ENCODE measurements at places on chromosomes 2 and 18.

GRCh38 chr2:128394007-128394730 lies 75.5 kb upstream of the HS6ST1 start:
- no peak for DNase-seq

GRCh38 chr2:62415019-62415431 lies 91.0 kb downstream of the TMEM17 start:
- DNase-seq = no peak

DNA sequence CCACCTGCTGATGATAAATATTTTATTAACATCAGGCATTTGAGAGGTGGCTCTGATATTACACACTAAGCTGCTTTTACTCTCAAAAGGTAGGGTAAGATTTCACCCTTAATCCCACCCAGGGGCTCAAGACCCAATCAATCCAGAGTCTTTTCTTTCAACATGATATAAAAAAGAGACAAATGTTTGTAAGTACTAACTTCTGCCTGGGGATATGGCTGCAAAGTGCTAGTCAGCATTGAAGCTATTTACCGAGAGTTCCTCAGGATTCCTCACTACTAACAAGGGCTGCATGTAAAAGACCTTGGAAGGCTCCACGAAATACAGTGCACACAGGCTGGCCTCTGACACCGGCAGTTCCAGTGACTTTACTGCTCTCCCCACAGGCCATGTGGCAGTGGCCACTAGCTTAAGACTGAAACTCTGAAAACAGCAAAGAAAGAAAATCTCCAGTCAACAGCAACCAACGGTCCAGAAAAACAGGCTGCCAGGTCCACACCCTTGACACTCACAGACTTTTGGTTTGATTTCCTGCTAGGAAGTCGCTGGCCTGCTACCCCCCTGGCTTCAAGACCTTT lies 11.2 kb downstream of the MREG start:
- no peak for DNase-seq

DNA sequence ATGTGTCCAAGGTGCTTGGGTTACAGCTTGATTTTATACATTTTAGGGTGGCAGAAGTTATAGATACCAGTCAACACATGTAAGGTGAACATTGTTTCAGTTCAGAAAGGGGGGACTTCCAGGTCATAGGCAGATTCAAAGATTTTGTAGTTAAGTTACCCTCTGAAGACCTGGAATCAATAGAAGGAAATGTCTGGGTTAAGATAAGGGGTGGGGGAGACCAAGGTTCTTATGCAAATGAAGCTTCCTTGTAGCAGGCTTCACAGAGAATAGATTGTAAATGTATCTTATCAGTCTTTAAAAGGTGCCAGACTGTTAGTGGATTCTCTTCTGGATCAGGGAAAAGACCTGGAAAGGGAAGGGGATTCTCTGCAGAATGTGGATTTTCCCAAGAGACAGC lies 42.4 kb downstream of the BMPR2 start:
- DNase-seq = no peak

GRCh38 chr2:8414946-8415879 lies 266.6 kb upstream of the ID2 start:
- DNase-seq = no peak

GRCh38 chr18:69267895-69268294 lies 132.8 kb upstream of the DOK6 start:
- DNase-seq = no peak

- DNase-seq = no peak
These were observed 223.3 kb upstream of the STON1 start for GRCh38 chr2:48306409-48307284.

DNA sequence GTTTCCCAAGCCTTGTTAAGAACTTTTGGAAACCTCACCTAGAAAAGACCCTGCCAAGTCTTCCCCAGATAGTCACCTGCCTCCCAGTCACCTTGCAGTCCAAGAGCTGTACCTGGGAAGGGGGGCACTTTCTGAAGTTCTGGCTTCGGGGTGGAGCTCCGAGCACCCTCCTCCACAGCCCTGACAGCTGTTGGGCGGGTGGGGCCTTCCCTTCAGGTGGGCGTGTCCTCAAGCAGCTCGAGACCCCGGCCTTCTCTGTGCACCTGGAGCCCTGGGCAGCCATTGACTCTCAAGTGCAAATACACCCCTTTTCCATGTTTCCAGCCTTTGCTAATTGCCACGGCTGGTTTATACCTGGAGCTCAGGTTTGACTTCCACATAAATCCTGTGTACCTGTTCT lies 37.0 kb upstream of the IGFBP5 start:
- DNase-seq = no peak

- DNase-seq = no peak
These were observed 96.3 kb upstream of the DNMT3A start for GRCh38 chr2:25437881-25438662.

DNA sequence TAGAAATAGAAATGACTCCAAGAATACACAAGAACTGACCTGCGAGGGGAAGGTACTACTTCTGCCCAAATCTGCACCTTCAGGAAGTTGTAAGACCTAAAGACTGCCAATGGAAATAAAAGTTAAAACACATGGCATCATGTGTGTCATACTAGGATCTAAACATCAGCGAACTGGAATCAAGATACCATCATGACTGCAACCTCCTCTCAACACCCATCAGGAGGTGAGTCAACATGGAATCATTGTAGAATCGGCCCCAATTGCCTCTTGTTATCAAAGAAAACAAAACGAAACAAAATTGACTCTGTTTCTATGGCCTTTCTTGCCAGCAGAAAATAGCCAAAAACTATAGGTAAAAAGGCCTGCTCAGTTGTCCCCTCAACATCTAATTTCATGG lies 15.1 kb downstream of the RDH14 start:
- no peak for DNase-seq

DNA sequence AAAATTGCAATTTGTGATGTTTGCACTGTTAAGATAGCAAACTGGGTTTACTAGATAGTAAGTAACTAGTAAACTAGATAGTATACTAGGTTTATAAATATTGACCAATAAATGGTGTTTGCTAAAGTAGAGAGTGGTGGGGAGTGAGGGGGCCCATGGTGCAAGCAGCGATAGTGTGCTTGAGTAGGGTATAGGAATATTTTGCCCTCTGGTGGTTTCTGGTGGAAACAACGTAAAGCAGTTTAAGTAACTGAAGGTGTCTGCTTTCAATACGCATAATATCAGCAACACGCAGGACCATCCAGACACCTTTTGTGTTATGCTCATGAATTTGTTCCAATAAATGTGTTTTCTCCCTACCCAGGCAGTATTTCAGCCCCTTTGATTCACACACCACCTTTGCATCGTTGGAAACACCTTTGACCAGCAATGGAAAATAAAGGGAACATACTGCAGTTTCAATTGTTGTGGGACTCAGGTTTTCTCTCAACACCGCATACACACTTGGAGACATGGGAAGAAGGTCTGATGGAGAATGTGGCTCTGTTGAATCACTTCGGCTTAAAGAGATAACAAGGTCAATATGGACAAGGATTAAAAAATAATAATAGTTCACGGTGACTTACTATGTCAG lies 16.7 kb upstream of the STAT1 start:
- DNase-seq = no peak

DNA sequence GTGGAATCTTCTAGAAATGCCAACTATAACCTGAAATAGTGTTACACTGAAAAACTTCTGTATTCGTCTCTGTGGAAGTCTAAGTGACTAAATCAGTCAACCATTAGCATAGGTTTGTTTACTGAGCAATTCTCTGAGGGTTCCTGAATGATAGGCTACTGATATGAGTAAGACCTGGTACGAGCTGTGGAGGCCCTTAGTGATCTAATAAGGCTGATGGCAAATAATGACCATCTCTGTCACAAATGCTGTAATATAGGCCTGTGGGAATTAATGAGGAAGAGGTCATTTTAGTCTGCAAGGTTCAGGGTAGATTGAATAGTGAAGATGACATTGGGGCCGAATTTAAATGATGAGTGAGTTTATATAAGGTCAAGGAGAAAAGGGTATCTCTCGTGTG lies 82.5 kb downstream of the MGAT5 start:
- no peak for DNase-seq

- DNase-seq = no peak
These were observed 214.2 kb upstream of the RAB6C start for GRCh38 chr2:129765326-129765677.

DNA sequence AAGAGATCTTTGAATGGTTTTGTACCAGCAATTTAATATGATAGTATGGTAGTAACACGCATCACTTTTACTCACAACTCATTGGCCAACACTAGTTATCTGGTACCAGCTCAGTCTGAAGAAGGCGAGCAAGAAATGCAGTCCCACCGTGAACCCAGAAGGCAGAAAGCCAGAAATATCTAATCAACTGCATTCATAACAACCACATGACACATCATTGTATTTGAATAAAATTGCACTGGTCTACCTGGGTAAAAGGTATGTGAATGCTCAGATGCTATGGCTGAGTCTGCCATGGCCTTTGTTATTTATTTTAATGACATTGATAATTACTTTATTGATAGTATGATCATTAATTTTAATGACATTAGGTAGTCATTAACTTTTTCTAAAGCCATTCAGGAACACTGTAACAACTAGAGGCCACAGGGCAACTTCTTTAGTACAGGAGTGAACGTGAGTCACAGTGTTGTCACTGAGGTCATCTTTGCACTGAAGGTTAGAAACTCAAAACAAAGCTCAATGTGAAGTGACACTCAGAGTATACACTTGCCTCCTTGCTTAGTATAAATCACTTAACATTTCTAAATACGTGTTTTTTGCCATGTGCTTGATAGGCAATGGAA lies 475.6 kb upstream of the TNP1 start:
- no peak for DNase-seq

GRCh38 chr2:230158468-230158867 lies 61.3 kb downstream of the SP110 start:
- DNase-seq = no peak

GRCh38 chr2:101781791-101782426 lies 84.4 kb downstream of the MAP4K4 start:
- DNase-seq = no peak

- DNase-seq = no peak
These were observed 211.6 kb downstream of the BCL2 start for GRCh38 chr18:63107931-63108330.

DNA sequence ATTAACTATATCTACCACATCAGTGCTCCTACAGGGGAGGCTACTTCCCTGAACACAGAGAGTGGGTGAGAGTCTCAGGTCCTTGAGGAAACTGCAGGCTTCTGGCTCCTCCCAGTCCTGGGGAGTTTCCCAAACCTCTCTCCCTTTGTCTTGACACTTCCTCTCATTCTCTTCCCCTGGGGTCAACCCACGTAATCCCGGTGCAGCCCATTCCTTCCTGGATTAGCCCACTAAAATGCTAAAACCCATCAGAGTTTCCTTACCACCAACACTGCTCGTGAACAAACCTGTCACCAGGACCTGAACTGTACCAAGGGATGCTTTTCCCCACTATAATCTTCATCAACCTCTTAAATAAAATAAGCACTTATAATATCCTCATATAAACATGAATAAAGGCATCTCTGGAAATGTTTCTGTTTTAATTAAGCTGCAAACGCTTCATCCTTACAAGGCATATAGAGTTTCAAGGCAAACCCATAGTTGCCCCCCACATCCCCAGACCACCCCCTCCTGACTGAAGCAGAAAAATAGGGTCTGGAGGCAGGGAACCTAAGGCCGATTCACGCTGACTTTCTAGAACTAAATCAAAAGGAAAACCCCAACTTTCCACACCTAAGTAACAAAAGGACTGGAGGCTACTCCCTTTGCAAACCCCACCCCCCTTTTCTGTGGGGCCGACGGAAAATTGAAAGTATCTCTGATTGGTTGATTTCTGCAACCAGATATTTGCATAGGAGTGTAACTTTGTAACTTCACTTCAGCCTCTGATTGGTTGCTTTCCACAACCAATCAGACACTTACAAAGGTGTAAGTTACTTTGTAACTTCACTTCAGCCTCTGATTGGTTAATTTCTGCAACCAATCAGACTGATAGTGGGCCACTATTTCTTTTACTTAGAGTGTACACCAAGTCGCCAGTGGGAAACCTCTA lies 19.0 kb downstream of the TMSB10 start:
- DNase-seq = peak; percentile 53

DNA sequence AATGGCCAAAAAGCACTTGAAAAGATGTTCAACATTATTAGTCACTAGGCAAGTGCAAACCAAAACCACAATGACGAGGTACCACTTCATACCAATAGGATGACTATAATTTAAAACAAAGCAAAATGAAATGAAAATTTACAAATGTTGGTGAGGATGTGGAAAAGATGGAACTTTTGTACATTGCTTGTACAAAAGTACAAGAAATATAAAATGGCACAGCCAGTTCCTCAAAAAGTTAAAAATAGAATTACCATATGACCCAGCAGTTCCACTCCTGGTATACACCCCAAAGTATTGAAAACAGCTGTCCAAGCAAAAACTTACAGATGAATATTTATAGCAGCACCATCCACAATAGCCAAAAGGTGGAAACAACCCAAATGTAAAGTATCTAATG lies 107.8 kb upstream of the XPO1 start:
- DNase-seq = no peak

- DNase-seq = no peak
These were observed 64.0 kb downstream of the RALBP1 start for GRCh38 chr18:9539283-9539682.

GRCh38 chr18:59141294-59142068 lies 1.8 kb downstream of the SEC11C start:
- no peak for DNase-seq

GRCh38 chr2:117760916-117761315 lies 53.6 kb upstream of the DDX18 start:
- no peak for DNase-seq

DNA sequence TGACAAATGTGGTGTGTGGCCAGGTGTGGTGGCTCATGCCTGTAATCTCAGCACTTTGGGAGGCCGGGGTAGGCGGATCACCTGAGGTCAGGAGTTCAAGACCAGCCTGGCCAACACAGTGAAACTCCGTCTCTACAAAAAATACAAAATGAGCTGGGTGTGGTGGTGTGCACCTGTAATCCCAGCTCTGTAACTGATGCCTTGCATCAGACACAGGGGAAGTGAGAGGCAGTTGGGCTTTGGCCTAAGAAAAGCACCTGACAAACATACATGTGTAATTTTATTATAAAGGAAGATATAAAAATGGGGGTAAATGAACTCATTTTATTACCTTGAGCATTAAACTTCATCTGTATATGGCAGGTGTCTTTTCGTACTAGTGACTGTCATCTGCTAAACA lies 66.7 kb upstream of the FAM136A start:
- DNase-seq = no peak

- DNase-seq = no peak
These were observed 238.5 kb upstream of the FBXO11 start for GRCh38 chr2:48144777-48145176.

GRCh38 chr2:149258531-149258930 lies 71.9 kb upstream of the LYPD6 start:
- no peak for DNase-seq

DNA sequence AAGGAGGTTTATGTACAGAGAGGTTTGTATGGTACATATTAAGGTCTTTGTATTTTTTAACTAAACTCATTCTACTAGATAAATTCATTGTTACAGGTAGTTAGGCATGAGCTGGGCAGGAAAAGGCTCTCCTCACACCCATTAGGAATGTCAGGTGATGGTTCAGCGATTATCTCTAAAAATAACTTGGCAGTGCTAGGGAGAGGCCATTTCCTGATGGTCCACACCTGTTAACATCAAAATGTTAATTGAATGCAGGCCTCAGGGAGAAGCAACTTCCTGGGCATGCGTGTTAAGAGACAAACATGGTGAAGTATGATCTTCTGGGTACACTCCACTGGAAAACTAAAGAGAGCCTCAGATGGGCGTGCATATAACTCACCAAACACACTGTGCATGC lies 73.6 kb downstream of the ARL6IP6 start:
- no peak for DNase-seq

- no peak for DNase-seq
These were observed 476.5 kb upstream of the ACVR2A start for GRCh38 chr2:147368306-147368705.

Measured in T1000 (cell line).